Cardiac septum (tissue), 1 donor: ENCODE measurements at places on chromosomes 11 and 22. TPM values are rescaled to one million over a fixed set of nuclear protein-coding genes. Genes with fewer than 3 reads are reported as not detected.
A peak's percentile ranks its signal among the peaks of the same experiment; 100 is the strongest.

IGSF22 gene
- total RNA-seq: 1.1 TPM

DNA sequence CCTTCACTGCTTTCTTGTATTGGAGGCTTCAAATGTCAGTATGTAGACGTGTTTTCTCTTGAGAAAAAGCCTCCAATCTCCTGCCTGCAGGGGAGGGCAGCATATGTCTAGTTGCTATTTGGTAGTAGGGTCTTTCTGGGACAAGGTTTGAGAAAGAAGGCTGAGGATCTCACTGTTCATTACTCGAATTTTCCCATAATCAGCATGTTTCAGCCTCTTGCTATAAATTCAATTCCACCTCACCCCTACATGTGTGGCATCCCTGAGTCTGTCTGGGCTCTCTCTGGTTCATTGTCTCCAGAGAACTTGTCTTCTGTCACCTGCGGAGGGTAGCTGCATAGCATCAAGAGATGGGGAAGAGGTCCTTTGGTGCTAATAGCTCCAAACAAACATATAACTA, 19.5 kb upstream of the CCDC83 start:
- no peak for DNase-seq

GRCh38 chr11:95296165-95296564, 65.2 kb upstream of the SESN3 start:
- DNase-seq: no peak

OR4C5 gene
- total RNA-seq: not detected

GRCh38 chr11:80388536-80388935, 947.7 kb upstream of the TENM4 start:
- no peak for DNase-seq

DUSP8 gene
- 36.9 TPM for total RNA-seq

DNA sequence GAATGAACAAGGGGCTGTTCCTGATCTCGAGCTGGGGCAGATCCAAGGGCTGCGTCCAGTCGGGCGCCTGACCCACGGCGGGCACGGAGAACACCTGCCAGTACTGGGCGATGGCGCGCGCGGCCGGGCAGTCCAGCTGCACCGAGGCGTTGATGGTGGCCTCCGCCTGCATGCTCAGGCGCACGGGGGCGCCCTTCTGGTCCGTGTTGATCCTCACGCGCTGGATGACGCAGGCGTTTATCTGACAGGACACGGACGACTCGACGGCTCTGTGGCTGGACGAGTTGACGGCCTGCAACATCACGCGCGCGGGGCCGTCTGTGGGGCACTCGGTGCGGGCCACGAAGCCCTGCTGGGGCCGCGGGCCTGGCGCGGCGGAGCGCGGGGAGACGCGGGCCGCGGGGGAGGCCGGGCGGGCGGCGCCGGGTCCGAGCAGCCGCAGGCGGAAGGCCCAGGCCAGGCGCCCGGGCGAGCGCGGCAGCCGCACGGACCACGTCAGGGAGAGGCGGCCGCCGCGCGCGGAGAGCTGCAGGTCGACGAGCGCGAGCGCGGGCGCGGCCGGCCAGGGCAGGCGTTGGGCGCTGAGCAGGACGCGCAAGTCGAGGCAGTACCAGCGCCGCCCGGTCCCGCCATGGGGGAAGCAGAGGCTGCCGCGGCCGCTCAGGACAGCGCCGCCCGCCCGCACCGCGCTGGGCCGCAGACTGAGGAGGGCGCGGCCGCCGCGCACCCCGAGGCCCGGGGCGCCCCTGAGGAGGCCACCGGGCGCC, 511 bp downstream of the PKDREJ start:
- DNase-seq: peak; percentile 91
